Midbrain (tissue), 1 donor: ENCODE measurements at places on chromosomes 5 and 9.

- DNase-seq, result no peak
Observed at GRCh38 chr5:88269222-88269771, 652 bp upstream of the TMEM161B start.

- DNase-seq, result no peak
Observed at GRCh38 chr5:123605822-123606221, 93.8 kb downstream of the CSNK1G3 start.

DNA sequence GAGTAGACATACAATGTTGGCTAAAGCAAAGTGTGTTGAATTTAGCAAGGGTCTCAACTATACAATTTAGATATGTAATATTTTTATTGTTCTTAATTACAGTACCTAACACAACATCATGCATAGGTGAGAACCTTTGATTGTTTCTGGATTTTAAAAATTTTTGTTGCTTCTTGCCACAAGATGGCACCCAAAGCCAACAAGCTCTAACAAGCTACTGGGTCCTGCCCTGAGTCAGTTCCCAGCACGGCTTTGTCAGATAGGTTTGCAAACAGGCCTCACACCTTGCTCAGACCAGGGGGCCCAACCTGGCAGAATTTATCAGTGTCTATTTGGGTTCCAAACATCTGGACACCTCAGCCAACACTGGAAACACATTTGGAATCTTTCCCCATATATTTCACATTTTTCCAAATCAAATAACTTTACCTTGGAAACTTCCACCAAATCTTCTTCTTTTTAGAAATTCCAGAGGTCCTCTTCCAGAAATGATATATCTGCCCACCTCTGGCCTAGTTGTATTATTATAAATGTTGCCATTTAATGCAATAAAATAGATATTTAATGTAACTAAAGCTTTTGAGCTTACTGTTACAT is 49.5 kb upstream of the EGFLAM start:
- DNase-seq, result peak; percentile 38

GRCh38 chr9:83526211-83526610 is 12.0 kb downstream of the FRMD3 start:
- no peak for DNase-seq

DNA sequence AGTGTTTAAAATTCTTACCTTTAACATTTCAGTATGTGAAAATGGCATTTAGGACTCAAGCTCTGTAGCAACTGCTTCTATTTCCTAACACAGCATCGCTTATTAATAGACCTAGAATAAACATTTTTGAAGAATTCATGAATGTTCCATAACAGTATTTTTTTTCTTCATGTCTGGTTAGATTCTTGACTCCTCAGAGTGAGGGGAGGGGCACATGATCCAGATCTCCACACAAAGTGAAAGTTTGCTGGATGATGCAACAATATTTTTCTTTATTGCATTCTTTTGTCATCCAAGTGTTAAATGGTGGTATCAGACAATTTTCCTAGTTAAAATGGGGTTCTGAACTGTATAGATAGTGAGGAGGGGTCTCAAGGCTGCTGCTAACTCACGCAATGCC is 130.8 kb upstream of the MAN2A1 start:
- no peak for DNase-seq
